CD4-positive, alpha-beta memory T cell (primary cell): ENCODE measurements at places on chromosomes 3 and 15. TPM values are rescaled to one million over a fixed set of nuclear protein-coding genes. Genes with fewer than 3 reads are reported as not detected.

SNURF gene
- 32.9 TPM for total RNA-seq

DNA sequence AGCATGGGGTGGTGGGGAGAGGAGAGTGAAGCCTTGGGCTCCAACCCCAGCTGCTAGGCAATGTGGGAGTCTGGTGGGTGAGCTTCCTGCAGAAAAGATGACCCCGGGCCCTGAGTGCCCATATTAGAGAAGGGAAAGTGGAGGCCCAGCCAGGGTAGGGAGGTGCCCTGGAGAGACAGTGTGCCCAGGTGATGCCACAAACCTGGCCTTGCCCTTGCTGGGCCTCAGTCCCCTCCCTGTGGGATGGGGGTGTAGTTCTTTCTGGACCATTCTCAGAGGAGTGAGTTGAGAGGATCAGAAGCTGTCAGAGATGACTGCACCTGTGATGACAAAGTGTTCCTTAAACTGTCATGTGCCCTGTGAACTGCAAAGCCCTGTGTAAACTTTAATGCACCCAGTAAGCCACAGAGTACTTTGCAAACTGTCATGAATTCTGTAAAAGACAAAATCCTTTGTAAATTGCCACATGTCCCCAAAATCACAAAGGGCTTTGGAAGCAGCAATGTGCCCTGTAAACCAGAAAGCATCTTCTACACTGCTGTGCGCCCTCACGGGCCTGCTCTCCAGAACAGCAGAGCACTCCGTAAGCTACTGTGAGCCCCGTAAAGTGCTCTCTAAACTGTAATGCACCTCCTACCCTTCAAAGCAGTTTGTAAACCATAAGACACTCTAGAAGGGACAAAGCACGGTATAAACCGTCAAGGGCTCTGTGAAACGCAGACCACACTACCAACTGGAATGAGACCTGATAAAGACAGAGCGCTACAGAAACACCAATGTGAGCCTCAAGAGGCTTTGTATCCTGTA is 51.3 kb upstream of the FGD5 start:
- no peaks in the 10 kb centered on the region for H3K4me1 ChIP-seq
- no peaks in the 10 kb centered on the region for H3K36me3 ChIP-seq
- no peak overlapping the region for H3K27ac ChIP-seq
- no peak overlapping the region for H3K4me3 ChIP-seq
- no peaks in the 10 kb centered on the region for H3K27me3 ChIP-seq

KIF7 gene
- not detected for total RNA-seq

GRCh38 chr3:42052132-42052483 is 39.0 kb upstream of the TRAK1 start:
- H3K36me3 ChIP-seq, result no peaks in the 10 kb centered on the region
- H3K27ac ChIP-seq, result no peak overlapping the region
- no peak overlapping the region for H3K4me3 ChIP-seq
- H3K4me1 ChIP-seq, result peaks cover 18% of the 10 kb centered on the region
- H3K27me3 ChIP-seq, result no peaks in the 10 kb centered on the region
- no peak for DNase-seq

- DNase-seq, result no peak
- no peaks in the 10 kb centered on the region for H3K36me3 ChIP-seq
- no peaks in the 10 kb centered on the region for H3K4me1 ChIP-seq
- H3K4me3 ChIP-seq, result no peak overlapping the region
- H3K27me3 ChIP-seq, result no peaks in the 10 kb centered on the region
Observed at GRCh38 chr3:99929745-99930139, 112.1 kb downstream of the CMSS1 start.

- no peaks in the 10 kb centered on the region for H3K27me3 ChIP-seq
- H3K27ac ChIP-seq, result no peak overlapping the region
- H3K4me1 ChIP-seq, result no peaks in the 10 kb centered on the region
- peaks cover 7% of the 10 kb centered on the region for H3K36me3 ChIP-seq
- no peak overlapping the region for H3K4me3 ChIP-seq
- no peak for DNase-seq
Observed at GRCh38 chr15:25346371-25346770, 92.5 kb downstream of the UBE3A start.
